ENCODE measurements at places on chromosomes 6 and 20. TPM values are rescaled to one million over a fixed set of nuclear protein-coding genes. Genes with fewer than 3 reads are reported as not detected.

The IL17F gene
- not detected for polyA plus RNA-seq

The RIMS4 gene
- 0.04 TPM for polyA plus RNA-seq

- DNase-seq = no peak
Observed at GRCh38 chr6:7201444-7201731, 93.6 kb downstream of the RREB1 start.

The EFCAB8 gene
- 0.15 TPM for polyA plus RNA-seq

The SLC52A3 gene
- polyA plus RNA-seq = 2.8 TPM

The CDH4 gene
- 0.04 TPM for polyA plus RNA-seq

The LINC00237 gene
- not detected for polyA plus RNA-seq

- no peak for DNase-seq
Observed at GRCh38 chr20:8664778-8665177, 404.1 kb upstream of the PLCB4 start.

The TNF gene
- polyA plus RNA-seq = 0.16 TPM

GRCh38 chr20:58342104-58342945 lies 32.8 kb downstream of the RAB22A start:
- DNase-seq = no peak

GRCh38 chr6:122005661-122006060 lies 393.8 kb upstream of the HSF2 start:
- DNase-seq = no peak

DNA sequence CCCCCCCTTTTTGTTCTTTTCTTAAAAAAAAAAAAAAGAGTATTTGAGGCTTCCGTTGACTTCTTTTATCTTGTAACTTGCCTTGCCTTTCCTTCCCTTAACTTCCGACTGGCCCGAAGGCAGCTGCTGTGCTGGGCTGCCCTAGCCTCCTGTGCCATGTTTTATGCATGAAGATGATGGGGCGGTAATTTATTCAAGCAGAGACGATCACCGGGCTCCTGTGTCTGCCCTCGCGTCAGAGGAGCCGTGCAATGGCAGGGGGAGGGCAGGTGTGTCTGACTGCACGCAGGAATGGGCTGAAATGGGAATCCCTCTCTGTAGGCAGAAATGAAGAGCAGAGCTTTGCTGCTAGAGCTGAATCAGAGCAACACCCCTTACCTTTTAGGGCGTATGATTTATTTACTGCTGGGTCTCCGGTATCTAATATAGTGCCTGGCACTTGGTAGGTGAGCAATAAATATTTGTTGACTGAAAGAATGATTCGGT lies 106.3 kb upstream of the RIPOR2 start:
- DNase-seq = no peak

GRCh38 chr6:159973406-159973805 lies 4.5 kb downstream of the IGF2R start:
- no peak for DNase-seq
